ENCODE measurements at places on chromosomes 1 and 21.
A peak's percentile ranks its signal among the peaks of the same experiment; 100 is the strongest.

DNA sequence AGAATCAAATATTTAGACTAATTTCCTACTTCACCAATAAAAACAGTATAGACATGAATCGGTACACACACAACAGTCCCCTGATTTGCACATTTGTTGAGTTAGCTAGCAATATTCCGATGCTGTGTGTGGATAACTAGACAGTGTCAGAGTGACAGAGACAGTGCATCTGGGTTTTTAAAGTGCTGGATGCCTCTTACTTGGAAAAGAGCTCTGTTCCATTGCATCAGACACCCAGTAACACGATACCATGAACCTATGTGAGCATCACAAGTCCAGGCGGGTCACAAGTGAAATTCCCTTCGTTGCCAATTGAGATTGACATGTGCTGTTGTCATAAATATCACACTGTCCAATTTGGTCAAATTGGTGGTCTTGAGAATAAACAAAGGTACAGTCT is 82.0 kb upstream of the ESRRG start:
- DNase-seq = no peak

GRCh38 chr1:243734308-243734695 is 115.7 kb downstream of the AKT3 start:
- peak; percentile 65 for DNase-seq

GRCh38 chr1:227043755-227044154 is 103.7 kb downstream of the COQ8A start:
- DNase-seq = peak; percentile 32

DNA sequence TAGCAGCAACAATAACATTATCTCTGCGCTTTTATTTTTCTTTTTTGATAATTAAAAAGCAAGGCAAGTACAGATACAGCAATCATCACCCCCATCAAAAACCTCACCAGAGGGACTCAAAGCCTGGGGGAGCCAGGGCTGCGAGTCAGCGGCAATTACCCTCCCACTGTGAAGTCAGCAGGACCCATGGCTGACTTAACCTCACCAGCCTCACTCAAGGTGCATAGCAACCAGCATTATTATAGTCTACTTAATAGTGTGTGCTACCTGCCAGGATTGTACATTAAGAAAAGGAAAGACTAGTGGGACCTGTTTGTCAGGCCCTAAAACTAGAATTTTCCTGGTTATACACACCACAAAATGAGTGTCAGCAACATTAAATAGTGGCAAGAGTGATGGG is 28.9 kb upstream of the SERBP1 start:
- DNase-seq = no peak

GRCh38 chr1:48236716-48237470 is 14.4 kb downstream of the SLC5A9 start:
- DNase-seq = peak; percentile 59

DNA sequence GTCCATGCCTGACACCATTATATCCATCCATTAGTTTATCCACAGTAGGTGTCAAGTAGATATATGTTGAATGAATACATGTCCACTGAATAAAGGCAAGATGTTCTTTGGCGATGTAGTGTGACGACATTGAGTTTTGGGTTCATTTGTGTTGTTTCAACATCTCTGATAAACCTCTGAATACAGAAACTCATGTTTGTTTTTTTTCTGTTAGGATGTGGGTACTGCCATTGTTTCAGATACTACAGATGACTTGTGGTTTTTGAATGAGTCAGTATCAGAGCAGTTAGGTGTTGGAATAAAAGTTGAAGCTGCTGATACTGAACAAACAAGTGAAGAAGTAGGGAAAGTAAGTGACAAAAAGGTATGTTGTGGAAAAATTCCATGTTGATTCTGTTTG is 28.1 kb downstream of the MDM4 start:
- DNase-seq = peak; percentile 49

- no peak for DNase-seq
Measured at GRCh38 chr1:87450615-87451209, 122.0 kb downstream of the LMO4 start.

DNA sequence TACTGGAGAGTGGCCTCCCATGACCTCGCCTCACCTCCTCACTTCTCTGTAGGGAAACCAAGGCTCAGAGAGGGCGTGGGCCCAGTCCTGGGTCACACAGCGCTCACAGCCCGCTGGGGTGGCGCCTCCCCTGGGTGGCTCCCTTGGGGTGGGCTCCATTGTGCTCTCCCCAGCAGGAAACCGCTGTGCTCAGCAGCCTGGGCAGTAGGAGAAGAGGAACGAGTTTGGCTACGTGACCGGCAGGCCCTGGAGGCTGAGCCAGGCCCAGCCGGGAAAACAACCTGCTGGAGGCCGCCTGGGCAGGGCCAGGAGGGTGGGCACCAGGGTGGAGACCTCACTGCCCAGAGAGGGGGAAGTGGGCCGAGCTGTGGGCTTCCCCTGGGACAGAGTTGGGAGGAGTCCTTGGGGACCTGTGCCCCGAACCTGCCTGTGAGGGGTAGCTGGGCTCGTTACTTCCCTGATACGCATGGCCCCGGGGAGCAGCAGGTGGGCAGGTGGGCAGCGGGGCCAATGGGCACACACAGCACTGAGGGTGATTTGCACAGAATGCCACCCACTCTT is 15.0 kb upstream of the FAM131C start:
- no peak for DNase-seq

GRCh38 chr1:16607433-16607851 is 5.9 kb downstream of the NBPF1 start:
- DNase-seq = no peak

- DNase-seq = peak; percentile 84
Measured at GRCh38 chr1:184982002-184982954, 8.0 kb upstream of the NIBAN1 start.

- peak; percentile 26 for DNase-seq
Measured at GRCh38 chr1:179166663-179167417, 62.6 kb downstream of the ABL2 start.

- no peak for DNase-seq
Measured at GRCh38 chr1:22526677-22527076, 36.6 kb upstream of the EPHA8 start.

- DNase-seq = peak; percentile 83
Measured at GRCh38 chr1:246875041-246876026, 56.4 kb downstream of the AHCTF1 start.

GRCh38 chr1:156675210-156676113 is 1.7 kb downstream of the NES start:
- DNase-seq = no peak

DNA sequence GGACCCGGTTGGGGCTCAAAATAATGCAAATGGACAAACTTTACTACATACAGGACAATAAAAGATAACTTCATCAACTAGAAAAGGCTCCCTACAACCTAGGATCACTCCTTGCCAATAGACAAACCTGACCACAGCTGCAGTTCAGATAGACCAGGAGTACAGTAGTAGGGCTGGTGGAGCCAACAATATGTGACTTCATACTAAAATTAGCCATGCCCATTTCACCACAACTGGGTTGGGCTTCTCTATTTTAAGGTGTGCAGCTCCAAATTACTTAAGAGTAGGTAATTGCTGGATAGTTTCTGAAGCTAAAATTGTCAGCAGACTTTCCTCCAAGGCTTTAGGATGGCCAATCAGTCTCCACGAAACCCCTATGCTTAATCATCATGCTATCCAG is 3.9 kb downstream of the DENND1B start:
- no peak for DNase-seq

GRCh38 chr1:224237119-224237881 is 54.3 kb downstream of the DEGS1 start:
- DNase-seq = no peak

DNA sequence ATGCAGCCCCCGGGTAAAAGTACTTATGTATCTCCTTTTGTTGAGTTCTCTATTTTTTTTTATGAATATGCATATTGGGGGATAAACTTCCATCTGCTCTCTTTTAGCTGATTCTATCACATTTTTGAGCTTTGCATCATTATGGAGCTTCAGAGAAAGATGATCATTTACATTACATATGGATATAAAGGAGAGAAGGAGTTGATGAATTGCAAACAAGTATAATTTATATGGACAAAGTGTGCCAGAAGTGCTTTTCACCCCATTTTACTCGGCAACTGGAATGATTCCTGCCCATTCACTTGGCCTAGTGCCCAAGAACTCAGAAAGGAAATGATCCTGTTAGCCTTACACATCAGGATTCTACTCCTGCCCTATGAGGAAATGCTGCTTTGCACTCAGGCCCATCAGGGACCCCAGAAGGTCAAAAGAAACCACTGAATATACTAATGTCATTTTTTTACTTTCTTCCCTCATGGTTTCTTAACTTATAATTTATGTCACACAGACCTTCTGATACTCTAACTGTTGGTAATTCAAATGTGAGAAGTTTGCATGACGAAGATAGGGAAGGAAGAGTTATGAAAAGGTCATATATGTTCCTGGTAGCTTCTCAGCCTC is 65.6 kb downstream of the SAMSN1 start:
- no peak for DNase-seq

GRCh38 chr1:163823017-163823416 is 501.3 kb downstream of the NUF2 start:
- DNase-seq = no peak

- no peak for DNase-seq
Measured at GRCh38 chr1:1996207-1996651, 7.4 kb downstream of the CFAP74 start.

DNA sequence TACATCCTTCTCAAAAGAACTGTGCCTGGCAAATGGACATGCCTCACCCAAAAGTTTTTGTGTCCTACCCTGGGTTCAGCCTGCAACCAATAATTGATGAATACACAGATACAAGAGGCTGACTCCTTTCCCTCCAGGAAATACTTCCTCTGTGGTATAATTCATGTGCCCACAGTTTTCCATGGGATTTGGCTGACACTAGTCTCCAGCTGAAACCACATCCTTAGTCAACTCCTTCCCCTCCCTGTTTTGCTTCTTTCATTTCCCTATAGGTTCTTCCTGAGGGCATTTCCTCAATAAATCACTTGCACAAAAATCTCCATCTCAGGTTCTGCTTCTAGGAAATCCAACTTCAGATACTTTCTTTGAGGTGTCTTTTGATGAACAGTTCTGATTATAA is 436.6 kb upstream of the C1orf87 start:
- DNase-seq = no peak

DNA sequence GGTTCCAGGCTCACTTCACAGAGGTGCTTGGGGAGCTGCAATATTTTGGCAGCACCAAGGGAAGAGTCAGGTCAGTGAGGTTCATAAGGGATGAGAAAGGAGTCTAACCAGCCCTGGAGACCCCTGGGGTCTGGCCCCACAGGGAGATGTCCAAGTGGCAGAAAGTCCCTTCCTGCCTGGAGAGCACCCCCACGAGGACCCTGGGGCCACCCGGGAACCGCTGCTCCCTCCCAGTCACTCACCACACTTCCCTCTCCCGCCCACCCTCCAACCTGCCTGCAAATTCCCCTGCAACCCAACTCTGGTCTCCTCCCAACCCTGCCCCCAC is 6.5 kb upstream of the ITGB2 start:
- no peak for DNase-seq

DNA sequence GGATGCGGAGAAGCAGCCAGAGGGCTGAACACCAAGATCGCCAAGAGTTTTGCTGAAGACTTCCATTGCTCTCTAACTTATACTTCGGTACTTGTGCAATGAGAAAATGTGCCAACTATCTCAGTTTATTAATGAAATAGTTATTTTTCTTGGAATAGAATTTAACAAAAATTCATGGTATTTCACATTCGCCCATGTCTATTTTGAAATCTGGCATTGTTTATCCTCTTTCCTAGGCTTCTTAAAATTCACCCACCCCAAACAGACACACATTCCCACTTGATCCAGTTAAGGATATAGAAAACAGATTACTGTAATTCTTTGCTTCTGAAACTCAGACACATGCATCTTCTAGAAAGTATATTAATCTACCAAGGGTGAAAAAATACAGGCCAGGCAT is 56.3 kb upstream of the ADAMTS5 start:
- DNase-seq = peak; percentile 32

DNA sequence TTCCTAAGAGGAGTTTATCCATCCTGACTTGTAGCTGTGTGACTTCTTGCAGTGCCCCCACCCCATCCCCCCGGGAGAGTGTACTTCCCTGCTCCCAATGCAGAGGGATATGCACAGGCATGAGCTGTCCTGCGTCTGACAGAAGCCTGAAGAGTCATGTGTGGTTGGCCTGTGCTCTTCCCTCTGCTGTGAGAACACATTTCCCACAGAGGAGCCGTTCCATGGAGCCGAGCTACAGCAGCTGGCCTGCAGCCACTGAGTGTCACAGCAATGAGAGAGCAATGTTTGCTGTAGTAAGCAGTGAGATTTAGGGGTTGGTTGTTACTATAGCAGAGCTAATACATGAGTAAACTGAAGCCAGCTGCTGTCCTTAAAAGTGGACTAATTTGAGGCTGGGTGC is 22.0 kb downstream of the PARS2 start:
- peak; percentile 21 for DNase-seq

DNA sequence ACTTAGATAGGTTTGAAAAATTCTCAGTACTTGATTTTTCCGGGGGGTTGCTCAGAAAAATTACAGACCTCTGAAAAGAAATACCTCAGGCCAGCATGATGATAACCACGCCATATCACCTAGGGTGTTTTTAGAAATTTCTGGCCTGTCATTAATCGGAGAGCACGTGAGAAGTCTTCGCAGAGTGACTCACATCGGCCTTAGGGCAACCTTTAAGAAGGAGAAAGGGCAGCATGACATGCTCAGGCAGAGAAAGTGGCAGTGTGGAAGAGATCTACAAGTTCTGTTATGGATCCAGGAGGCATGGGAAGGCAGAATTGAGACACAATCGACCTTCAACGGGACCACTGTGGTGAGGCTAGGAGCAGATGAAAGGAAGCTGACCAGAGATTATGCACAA is 506.3 kb downstream of the LMO4 start:
- DNase-seq = no peak

DNA sequence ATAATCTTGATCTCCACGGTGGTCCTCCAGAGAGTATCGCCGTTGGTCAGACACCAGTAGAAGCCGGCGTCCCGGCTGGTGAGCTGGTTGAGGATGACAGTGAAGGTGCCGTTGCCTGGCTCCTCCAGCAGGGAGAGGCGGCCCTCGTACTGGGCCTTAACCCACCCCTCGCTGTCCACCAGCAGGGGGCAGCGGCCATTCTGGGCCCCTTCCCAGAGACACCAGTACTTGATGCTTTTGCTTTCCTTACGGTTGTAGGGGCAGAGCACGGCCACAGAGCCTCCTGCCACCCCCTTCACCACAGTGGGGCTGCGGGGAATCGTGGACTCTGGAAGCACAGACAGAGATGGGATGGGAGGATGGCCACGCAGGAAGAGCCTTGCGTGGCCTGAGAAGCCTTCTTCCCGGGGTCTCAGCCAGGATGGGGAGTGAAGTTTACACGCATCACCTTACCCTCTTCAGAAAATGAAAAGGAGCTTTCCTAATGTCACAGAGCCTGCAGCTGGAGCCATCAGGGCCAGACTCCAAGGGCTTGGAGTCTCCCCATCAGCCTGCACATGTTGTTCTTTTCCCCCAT is 10.7 kb downstream of the PIGR start:
- DNase-seq = peak; percentile 44

All from GM23248 (cell line).